ENCODE measurements at places on chromosomes 6 and 20.

GRCh38 chr6:44265007-44265721 is at the start of gene NFKBIE:
NFKBIE (minus strand) TSS chr6:44265551; CDS start chr6:44265346, 205 bp downstream.
- DNase-seq: no peak

GRCh38 chr6:168692193-168692914 is 251.4 kb downstream of the SMOC2 start:
- DNase-seq: no peak

- no peak for DNase-seq
These were observed 33.5 kb downstream of the PLG start for GRCh38 chr6:160735523-160735922.

- DNase-seq: no peak
These were observed 137.9 kb upstream of the NEDD9 start for GRCh38 chr6:11370191-11371018.

DNA sequence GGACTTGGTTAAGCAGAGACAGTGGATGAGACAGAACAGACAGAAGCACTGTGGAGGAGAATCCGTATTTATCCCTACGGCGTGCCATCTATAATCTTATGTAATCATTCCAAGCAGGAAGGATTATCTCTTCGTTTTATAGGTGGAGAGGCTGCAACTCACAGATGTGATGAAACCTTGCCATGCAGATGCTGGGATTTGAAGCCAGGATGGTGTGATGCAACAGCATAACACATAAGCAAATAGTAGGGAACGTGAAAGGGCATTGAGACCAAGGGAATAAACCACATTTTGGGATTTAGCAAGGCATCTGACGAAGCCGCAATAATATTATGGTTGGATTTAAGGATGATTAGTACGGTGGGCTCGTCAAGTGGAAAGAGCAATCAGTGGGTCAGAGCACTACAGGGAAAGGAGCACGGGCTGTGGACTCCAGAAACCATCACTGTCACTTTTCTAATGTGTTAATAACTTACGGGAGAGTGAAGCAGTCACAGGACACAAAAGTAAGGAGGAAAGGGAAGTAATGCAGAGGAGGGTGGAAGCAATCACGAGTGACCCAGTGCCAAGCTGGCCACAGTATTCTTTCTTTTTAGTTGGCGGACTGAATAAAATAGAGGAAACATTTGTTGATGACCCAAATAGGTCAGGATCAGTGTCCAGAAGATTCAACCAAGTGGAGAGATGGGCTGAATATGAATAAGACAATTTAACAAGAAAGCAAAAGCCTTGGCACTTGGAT is 119.6 kb upstream of the EDN1 start:
- no peak for DNase-seq

GRCh38 chr6:87909849-87910248 is 137.8 kb upstream of the SPACA1 start:
- peak; percentile 39 for DNase-seq

GRCh38 chr20:32007787-32008616 is 2.2 kb upstream of the CCM2L start:
- no peak for DNase-seq

GRCh38 chr6:1651362-1651761 is 41.6 kb downstream of the FOXC1 start:
- DNase-seq: no peak

- DNase-seq: no peak
These were observed 460.4 kb upstream of the JARID2 start for GRCh38 chr6:14785493-14785790.

DNA sequence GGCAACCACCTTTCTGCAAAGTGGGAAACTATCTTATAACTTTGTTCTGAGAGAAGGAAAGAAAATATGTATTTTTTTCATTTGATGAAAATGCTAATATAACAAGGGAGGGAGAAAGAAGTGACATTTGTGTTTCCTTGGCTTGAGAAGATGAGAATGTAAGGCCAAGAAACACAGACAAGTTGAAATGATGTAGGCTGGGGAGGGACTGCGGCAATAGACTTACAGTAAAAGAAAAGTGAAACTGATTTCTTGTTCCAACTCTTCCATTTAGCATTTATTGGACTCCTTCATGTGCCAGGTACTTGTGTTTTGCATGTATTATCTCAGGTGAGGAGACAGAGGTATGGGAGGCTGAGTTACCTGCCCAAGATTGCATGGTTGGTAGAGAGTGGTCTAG is 130.9 kb downstream of the CARMIL1 start:
- DNase-seq: no peak

GRCh38 chr20:37363221-37364012 is 17.5 kb downstream of the SRC start:
- DNase-seq: no peak

GRCh38 chr20:44222633-44223368 is 12.2 kb upstream of the OSER1 start:
- no peak for DNase-seq

DNA sequence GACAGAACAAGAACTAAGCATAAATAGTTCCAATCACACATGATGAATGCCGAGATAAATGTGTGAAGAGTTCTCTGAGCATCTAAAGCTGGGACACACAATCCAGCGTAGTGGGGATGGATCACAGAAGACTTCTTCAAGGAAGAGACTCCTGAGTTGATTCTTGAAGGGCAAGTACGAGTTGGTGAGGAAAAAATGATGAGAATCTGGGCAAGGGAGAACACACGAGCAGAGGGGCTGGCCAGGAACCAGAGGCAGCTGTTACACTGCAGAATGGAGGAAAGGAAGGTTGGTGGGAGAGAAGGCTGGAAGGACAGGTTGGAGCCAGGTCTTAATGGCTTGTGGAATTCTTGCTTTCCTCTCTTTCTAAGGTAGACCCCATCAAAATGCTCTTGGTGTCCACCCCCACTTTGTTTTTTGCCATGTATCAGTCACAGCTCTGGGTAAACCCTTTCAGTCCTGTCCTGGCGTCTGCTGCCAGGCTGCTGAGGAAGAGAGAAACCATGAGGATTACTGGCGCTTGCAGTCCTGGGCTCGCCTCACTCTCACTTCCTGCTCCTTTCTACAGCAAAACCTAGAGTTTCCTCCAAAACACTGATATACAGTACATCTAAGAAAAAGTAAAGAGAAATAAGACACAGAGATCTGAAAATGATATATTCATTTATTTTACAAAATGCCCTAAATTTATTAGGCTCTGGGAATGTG is 127.6 kb upstream of the FAM184A start:
- no peak for DNase-seq

- no peak for DNase-seq
These were observed 48.0 kb downstream of the TMEM170B start for GRCh38 chr6:11585426-11586016.

DNA sequence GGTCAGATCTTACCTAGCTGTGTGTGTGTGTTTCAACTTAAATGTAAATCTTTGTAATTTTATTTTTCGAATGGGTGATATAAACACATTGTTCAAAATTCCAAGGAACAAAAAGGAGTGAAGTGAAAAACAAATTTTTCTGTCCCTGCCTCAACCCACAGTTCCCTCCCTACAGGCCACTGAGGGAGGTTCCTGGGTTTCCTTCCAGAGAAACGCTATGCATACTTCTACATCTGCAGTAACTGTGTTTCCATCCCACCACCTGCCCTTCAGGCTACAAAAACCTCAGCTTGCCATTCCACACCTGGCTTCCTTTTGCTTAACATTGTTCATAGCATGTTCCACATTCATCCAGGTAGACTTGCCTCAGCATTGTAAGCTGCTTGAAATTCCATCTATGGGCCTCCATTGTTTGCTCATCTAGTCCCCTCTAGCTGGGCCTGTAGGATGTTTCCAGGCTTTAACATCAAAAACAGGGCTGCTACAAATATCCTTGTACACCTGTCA is 12.0 kb downstream of the ANGPT4 start:
- no peak for DNase-seq

DNA sequence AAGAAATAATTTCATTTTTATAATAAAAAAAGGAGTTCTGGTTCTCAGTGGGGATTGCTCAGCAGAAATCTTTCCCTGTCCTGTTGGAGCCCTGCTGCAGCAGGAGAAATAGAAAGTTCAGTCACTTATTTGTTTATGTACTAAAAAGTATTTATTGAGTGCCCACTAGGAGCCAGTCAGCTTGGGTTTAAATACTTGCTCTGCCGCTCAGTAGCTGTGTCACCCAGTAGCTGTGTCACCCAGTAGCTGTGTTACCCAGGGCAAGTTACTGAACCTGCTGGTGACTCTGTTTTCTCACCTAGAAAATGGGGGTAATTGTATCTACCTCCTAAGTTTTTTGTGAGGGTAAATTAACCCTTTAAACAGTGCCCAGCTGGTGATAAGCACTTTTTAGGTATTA is 32.9 kb downstream of the FOXF2 start:
- no peak for DNase-seq

DNA sequence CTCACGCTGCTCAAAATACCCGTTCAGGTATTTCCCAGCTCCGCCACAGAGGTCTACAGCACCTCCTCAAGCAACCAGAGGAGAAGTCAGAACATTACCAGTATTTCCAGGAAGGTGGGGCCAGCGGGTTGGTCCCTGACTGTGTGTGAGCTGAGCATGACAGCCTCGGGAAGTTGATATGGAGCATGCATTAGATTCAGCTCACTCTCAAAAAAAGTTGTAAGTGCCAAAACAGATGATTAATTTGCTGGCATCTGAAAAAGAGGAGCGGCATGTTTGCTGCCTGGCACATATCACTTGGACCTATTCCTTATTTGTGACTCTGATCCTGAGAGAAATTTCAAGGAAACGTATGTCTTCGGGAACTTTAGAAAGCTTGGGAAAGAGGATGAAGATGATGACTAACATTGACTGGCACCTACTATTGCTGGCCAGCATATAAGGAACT is 32.3 kb downstream of the ELOVL2 start:
- no peak for DNase-seq

DNA sequence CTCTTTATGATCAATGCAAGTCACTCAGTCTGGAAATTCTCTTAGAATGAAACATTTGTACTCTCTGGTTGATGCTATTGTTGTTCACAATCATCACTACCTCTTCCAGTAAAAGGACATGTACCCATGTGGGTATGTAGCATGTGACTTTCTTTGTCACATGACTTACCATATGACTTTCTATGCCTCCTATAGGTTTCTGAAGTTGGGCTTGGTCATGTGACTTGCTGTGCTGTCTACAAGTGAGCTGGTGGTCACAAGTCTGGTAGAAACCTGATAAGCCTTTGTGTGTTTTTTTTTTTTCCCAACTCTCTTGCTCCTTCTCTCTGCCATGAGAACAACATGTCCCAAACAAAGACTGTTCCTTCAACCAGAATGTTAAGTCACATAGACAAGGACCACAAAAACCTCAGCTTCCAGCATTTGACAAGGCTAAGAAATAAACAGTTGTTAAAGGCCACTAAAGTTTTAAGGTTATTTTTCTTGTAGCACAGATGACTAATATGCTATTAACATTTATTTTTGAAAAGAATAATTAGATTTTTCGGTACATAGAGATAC is 379.2 kb upstream of the SLC35B3 start:
- no peak for DNase-seq

- no peak for DNase-seq
These were observed 604.1 kb upstream of the POU3F2 start for GRCh38 chr6:98230250-98230649.

GRCh38 chr6:73569121-73569520 is 48.3 kb upstream of the EEF1A1 start:
- DNase-seq: no peak

- no peak for DNase-seq
These were observed 232.2 kb upstream of the FLRT3 start for GRCh38 chr20:14569641-14570040.

- DNase-seq: no peak
These were observed 5.9 kb upstream of the IP6K3 start for GRCh38 chr6:33752646-33753015.

DNA sequence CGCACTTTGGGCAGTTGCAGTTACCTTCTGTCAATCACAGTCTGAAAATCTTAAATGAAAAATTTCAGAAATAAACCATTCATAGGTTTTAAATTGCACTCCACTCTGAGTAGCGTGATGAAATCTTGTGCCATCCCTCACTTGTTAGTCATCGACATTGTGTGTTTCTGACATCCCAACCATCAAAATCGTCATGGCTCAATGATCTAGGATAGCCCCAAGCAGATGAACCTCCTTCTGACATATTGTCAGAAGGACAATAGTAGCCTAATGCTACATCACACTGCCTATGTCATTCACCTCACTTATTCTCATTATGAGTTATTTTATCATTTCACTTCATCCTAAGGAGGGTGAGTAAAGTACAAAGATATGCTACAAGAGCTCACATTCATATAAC is 284.8 kb downstream of the PTPRK start:
- no peak for DNase-seq

DNA sequence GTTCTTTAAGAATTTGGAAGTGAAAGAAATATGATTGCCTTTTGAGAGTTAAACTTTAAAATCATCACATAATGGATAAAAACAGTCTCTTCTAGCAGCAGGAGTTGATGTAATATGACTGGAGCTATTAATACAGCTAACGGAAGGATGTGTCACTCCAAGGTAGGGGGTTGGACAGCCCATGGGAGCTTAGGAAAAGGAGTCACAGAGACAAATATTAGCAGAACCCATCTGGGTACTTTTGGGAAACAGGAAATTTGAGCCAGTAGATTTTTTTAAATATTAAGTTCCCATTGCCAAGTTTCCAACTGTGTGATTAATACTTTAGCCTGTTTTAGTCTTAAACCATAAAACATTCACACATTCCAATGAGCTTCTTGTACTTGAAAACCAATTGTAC is 164.7 kb upstream of the RIMS1 start:
- no peak for DNase-seq

- no peak for DNase-seq
These were observed 109.6 kb downstream of the SLC22A3 start for GRCh38 chr6:160457823-160458222.

DNA sequence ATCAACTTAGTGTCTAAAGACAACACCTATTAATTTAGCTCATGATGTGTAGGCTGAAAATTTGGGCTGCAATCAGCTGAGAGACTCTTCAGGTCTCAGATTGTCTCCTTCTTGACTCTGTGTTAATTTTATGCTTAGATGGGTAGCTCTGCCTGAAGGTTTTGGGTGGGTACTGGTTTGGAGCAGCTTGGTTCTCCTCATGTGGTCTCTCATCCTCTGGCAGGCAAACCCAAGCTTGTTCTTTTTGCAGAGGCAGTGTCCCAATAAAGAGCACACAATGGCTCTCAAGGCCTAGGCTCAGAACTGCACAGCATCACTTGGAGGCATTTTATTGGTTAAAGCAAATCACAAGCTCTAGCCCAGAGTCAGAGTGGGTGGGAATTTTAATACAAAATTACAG is 280.6 kb downstream of the BTBD3 start:
- DNase-seq: no peak

DNA sequence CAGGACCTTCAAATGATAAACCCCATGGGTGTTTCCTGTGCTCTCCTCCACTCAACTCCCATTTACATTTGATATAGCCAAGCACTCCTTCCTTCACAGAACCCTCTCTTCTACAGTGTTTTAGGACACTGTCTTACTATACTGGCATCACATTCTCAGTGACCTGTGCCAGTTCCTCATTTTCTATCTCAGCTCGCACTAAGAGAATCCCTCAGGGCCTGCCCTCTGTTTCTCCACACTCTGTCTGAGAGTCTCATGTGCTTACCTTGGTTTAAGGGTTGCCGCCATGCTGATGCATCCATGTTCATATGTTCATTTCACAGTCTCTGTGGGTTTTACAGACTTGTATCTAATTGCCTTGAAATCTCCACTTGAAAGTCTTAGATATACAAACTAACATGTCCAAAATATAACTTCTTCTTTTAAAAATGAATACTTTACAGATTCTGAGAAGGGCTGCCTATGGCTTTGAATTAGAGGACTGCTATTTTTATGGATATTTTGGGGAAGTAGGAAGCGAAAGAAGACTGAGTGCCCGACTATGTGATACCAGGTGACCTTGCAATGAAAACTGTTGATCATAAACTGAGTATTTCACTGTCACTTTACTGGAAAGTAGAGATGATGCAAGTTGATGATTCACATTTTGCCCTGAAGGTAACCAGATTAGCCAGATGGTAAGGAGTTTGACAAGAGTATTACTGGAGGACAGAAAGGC is 153.1 kb upstream of the SIM1 start:
- peak; percentile 41 for DNase-seq

Data from epithelial cell of prostate (primary cell).